Endothelial cell of umbilical vein (primary cell): ENCODE measurements at places on chromosomes 7 and 10. TPM values are rescaled to one million over a fixed set of nuclear protein-coding genes. Genes with fewer than 3 reads are reported as not detected.

The GPRIN2 gene
- not detected in 2 replicates for total RNA-seq

DNA sequence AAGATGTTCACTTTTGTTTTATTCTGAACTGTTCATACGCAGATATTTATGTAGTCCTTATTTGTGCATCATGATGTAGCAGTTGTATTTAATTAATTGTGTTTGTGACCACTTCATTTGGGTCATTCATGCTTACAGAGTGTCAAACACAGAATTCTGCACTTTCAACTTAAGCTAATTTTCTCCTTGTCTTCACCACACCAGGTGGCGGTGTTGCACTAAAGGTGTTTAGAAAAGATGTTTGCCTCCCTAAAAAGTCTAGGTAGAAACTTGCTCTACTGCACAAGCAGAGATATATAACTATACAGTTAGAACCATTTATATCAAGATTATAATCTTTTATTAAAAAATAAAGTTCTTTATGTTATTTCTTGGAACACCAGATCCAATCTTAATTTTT, 1.3 kb upstream of the TAS2R38 start:
- no peak overlapping the region for H3K4me3 ChIP-seq
- DNase-seq: no peak
- no peaks in the 10 kb centered on the region for H3K4me1 ChIP-seq
- H3K36me3 ChIP-seq: no peaks in the 10 kb centered on the region
- no peak overlapping the region for H3K27ac ChIP-seq
- no peaks in the 10 kb centered on the region for H3K27me3 ChIP-seq

GRCh38 chr10:110334061-110334656, 29.4 kb upstream of the SMNDC1 start:
- H3K4me3 ChIP-seq: no peak overlapping the region
- DNase-seq: no peak
- H3K4me1 ChIP-seq: peaks cover 8% of the 10 kb centered on the region
- H3K36me3 ChIP-seq: no peaks in the 10 kb centered on the region

The HYAL4 gene
- total RNA-seq: not detected in 2 replicates

The TRIL gene
- total RNA-seq: 0.97 and 1.8 TPM in 2 replicates

DNA sequence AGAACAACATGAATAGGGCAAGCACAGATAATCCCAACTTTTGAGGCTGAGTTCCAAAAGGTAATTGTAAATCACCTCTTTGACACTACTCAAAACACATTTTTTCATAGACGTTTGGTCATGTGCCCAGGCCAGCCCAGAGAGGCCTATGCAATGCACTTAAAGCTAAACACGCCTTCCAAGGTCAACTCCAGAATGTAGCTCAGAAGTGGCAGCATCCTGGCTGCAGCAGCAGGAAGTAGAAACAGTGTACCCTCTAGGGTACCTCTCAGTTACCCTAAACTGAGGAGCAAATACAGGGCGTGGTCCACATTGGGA, 58.7 kb downstream of the OSBPL3 start:
- peak overlapping the region; percentile 12 for H3K27ac ChIP-seq
- H3K36me3 ChIP-seq: no peaks in the 10 kb centered on the region
- H3K4me1 ChIP-seq: peaks cover 26% of the 10 kb centered on the region
- no peaks in the 10 kb centered on the region for H3K27me3 ChIP-seq
